ENCODE measurements at places on chromosomes 13 and 19.

DNA sequence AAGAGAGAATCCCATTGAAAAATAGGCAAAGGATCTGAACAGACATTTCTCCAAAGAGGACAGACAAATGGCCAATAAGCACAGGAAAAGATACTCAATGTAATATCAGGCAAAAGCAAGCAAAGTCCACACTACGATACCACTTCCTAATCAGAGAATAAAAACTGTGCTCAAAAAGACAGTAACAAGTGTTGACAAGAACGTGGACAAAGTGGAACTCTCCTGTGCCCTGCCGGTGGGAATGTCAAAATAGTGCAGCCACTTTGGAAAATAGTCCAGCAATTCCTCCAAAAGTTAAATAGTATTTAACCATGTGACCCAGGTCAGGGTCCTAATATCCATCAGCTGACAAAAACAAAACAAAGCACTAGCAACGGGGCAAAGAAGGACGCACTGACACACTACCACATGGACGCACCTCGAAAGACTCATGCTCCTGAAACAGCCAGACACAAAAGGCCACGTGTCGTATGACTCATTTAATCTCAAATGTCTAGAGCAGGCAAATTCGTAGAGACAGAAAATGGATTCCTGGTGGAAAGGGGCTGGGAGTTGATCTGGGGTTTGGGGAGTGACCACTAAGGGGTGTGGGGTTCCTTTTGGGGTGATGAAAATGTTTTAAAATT is 5.2 kb downstream of the MIER2 start:
- DNase-seq, result no peak

GRCh38 chr13:46173656-46174055 is 8.3 kb downstream of the LCP1 start:
- no peak for DNase-seq

DNA sequence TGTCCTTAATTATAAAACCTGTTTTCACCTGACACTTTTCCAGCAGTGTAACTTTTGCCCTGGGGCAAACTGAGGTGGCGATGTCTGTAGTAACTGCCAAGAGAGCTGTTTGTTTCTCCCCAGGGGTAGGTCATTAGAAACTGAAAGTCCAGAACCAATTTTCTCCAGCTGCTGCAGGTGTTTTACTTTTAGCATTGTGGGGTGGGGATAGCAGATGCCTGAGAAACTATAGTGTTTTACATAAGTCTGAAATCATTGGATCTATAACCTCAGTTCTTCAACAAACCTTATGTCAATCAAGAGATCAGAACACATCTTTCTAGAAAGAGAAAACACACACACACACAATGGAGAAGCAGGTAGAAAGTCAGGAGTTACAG is 92.7 kb downstream of the LHFPL6 start:
- no peak for DNase-seq

GRCh38 chr13:75652726-75653125 is 16.6 kb downstream of the LMO7 start:
- DNase-seq, result no peak

DNA sequence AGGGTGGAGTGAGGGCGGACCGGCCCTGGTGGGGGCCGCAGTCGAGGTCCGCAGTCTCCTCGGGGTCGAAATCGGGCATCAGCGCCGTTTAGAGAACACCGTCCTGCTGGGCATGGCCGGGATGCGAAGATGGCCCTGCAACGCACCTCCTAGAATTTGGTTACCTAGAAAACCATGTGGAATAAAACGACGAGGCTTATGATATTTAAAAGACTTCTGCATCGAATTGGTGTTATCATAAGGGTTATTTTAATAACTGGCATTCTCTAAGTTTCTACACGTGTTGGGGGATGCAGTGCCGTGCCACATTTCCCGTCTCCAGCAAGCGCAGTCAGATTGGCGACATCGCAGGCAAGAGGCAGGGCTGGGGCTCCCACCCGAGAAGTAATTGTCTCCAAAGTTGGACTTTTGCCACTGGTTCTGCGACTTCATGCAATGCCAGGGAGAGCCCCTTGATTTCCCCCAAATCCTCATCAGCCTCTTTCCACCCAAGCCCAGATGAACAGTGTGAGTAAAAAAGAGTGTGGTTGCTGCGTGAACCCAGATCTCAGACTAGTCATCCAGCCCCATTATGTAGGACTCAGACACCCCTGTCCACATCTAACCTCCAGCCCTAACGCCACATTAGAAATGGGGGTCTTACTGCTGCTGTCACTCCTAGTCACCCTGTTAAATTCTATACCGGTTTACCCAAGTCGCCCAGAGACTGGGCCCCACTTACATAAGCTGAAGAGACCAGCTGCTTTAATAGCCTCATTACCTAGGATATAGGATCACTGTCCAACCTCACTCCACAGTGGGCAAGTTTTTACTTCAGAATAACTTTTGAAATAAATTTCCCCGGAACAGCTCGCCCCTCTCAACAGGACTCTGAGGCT is 571 bp upstream of the DHRS12 start:
- no peak for DNase-seq

GRCh38 chr19:8004723-8005513 is 523 bp downstream of the ELAVL1 start:
- peak; percentile 22 for DNase-seq

GRCh38 chr13:42492372-42492920 is 81.5 kb upstream of the TNFSF11 start:
- DNase-seq, result no peak

GRCh38 chr13:110062077-110062776 is 244.7 kb downstream of the COL4A1 start:
- no peak for DNase-seq

DNA sequence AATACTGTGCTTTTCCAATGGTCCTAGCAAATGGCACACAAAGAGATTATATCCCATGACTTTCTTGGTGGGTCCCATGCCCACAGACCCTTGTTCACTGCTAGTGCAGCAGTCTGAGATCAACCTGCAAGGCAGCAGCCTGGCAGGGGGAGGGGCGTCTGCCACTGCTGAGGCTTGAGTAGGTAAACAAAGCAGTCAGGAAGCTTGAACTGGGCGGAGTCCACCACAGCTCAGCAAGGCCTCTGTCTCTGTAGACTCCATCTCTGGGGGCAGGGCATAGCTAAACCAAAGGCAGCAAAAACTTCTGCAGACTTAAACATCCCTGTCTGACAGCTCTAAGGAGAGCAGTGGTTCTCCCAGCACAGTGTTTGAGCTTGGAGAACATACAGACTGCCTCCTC is 82.9 kb downstream of the ZNF737 start:
- no peak for DNase-seq

GRCh38 chr19:1105873-1106840 is 2.4 kb downstream of the GPX4 start:
- no peak for DNase-seq

DNA sequence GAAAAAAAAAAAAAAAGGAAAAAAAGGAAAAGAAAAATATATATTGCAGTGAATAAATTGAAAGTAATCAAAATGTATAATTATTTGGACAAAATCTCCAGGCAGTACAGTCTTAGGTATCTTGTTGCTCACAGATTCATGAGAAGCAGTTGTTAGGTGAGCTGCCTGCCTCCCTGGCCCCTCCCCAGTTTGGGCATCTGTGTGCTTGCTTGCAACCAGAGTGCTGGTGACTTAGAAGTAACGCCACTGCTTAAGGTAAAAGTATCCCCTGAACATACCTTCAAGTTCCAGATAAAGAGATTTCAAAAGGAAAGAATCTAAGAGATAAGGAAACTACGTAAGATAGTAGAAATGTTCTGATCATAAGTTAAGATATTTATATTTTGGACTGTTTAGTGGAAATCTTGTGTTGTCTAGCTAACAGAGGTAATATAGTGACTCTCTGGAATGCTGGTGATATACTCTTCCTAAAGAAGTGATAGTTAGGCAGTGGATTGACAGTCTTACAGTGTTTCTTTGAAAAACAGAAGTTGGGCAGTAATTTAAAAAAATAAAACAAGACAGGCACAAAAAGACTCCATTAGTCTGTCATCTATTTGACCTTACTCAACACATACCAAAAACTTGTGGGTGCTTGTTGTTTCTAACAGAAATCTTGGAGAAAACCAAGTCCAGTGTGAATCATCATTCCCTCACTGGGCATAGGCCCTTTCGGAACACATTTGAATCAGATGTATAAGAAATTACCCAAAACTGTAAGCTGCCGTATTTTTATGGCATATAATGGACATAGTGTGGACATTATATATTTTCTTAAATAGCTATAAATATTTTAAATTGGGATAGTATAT is 38.3 kb upstream of the KCTD4 start:
- DNase-seq, result no peak

DNA sequence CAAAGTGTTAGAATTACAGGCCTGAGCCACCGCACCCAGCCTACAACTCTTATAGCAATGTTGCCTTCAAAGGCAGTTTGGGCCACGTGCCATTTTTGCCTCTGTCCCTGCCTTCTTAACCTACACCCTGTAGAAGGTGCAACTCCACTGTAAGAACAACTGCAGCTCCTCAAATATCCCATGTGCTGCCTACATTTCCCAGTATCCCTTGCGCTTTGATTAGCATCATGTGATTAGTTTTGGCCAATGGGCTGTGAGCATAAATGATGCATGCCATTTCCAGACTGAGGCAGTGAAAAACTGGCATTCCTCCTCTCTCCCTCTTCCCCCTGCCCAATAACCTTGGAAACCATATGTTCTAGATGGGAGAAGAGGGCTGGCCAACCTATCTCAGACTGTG is 75.2 kb upstream of the MRI1 start:
- no peak for DNase-seq

GRCh38 chr19:36686365-36687213 is 823 bp upstream of the ZNF567 start:
- DNase-seq, result no peak

- DNase-seq, result no peak
These were observed 1519.2 kb downstream of the EFNB2 start for GRCh38 chr13:105016266-105016665.

DNA sequence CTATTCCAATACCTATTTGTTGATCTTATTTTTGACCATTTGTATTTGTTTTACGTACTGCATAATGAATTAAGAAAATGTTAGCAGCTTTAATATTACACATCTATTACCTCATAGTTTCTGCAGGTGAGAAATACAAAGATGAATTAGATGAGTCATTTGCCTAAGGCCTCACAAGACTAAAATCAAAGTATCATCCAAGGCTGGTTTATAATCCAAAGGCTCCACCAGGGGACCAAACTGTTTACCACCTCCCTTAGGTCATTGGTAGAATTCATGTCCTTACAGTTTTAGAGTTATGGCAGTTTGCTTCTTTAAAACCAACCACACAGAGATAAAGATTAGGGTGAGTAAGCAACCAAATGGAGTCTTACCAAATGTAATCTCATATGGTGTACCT is 848.1 kb downstream of the SLITRK6 start:
- DNase-seq, result no peak

DNA sequence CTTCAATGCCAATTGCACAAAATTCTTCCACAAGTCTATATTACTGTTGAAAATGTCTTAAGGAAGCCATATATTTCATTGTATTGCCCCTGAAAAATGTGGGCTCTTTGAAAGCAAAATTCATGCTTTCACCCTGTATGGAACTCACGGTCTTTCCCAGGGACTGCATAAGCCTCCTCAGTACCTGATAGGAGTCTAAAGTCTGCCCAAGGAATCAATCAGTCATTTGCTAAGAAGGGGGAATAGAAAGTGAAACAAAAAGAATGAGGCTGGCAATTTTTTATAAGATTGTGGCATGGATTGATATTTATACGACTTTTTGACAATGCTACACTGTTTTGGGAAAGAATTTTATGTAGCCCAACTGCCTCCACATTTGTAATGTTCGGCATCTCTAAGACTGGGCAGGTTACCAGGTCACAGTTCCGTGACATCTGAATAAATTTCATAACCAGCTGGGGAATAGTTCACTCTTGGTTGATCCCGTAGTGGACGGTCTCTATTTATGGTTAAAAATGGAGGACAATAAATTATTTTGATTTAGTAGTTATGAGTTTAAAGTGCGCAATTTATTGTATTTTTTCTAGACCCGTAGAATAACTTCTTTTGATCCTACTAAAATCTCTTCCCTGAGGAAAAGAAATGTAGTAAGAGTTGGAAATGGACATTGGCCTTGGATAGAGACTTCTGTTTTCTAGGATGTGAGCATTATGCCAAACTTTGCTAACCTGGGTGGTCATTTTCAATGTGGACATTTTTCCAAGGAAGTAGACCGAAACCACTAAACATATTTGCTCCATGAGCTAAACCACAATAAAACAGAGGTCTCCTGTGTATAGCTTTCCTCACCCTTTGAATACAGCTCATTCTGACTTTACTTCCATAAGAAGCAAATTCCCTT is 1585.4 kb downstream of the EFNB2 start:
- no peak for DNase-seq

GRCh38 chr19:47623921-47624391 is 15.0 kb downstream of the BICRA start:
- no peak for DNase-seq

DNA sequence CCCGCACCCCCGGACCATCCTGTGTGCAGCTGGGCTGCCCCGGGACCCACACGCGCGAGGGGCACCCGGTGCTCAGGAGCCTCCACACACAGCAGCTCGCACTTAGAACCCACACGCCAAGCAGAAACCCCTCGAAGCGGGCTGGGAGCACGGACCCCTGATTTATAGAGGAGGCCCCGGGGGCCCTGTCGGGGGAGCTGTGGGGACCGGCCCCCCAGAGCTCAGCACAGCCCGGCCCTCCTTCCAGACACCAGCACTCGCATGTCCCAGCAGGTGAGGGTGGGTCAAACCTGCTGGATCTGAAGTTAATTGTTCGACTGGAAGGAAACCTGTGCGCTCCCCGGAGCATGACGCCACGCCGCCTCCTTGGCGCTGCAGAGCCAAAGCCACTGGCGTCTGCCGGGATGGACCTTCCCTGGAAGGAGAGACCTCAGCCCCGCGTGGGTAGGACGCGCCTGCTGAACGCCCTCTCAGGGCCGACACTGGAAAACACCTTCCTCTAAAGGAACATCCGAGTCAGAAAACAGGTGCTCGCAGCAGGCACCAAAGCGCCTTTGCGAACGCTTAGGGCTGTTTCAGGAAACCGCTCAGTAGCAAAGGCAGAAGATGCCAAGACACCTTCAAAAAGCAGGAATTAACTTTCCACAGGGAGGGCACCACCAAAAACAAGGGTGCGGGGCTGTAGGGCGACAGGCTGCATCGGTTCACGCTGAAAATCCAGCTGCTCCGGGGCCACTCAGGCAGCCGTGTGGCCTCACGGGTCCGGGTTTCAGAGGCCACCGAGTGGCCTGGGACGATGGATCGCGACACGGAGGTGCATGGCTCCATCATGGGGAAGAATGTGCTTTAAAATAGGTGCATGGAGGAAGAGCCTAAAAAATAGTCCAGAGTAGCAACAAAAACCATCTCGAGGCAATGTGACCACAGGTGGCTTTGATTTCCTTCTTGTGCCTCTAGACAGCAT is 37.8 kb upstream of the GRTP1 start:
- DNase-seq, result no peak

- DNase-seq, result no peak
These were observed 12.2 kb downstream of the NUFIP1 start for GRCh38 chr13:44976949-44977583.

- DNase-seq, result no peak
These were observed 32.3 kb downstream of the LPAR6 start for GRCh38 chr13:48380581-48380980.

- DNase-seq, result no peak
These were observed 147.4 kb downstream of the RNF17 start for GRCh38 chr13:24911133-24911908.

Measured in stimulated activated CD4-positive, alpha-beta T cell treated with anti-CD3 and anti-CD28 coated beads, TNF-alpha, amount 100 ng/mL, for 4 hours (primary cell).